Substantia nigra (tissue), 51 donors: ENCODE measurements at places on chromosomes 7 and 10.

- no peak for DNase-seq
Observed at GRCh38 chr7:55969391-55969790, 5.0 kb downstream of the NIPSNAP2 start.

DNA sequence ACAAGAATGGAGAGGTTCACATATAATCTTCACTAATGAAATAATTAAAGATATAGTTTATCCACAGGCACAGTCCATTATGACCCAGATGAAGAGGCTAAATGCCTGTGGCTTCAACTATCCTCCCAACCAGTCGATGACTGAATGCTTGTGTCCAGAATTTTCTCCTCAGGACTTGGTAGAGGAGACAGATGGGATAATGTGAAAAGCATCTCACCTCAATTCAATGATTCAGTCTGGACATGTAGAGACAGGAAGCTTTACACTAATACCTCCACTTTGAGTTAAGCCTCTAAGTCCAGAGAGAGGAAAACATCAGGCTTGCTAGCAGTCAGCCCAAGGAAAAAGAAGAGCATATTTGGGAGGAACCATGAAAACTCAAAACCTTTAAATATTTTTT, 59.1 kb upstream of the COL1A2 start:
- no peak for DNase-seq

- no peak for DNase-seq
Observed at GRCh38 chr7:128939861-128940410, 2.2 kb downstream of the IRF5 start.

- no peak for DNase-seq
Observed at GRCh38 chr7:127838816-127839415, 186.9 kb downstream of the SND1 start.

GRCh38 chr7:41730161-41730560, 27.3 kb upstream of the INHBA start:
- no peak for DNase-seq
